Ureter (tissue), 1 donor: ENCODE measurements at places on chromosomes 7 and 10. TPM values are rescaled to one million over a fixed set of nuclear protein-coding genes. Genes with fewer than 3 reads are reported as not detected.

DNA sequence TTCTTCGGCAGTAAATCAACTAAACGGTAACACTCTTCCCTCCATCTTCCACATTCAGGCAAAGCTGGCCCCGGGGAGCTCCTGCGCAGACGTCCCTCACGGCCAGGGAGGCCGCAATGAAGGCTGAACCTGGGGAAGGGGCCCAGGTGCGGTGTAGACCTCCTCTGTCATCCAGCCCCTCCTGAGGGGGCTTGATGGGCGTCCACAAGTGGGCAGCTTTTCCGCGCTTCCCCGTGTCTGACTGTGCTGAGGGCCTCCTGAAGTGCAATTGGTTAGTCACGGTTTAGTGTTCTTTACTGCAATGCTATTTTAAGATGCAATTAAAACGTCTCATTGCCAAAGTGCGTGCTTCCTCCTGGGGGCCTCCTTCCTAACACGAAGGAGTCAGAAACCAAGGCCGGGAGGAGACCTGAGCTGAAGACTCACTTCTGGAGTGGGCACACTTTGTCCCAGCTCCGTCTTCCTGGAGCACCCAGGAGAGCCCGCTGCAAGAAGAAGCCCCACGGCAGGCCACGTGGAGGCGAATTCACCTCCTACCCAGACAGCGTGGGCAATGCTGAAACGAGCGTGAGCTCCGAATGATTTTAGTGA, 173.3 kb downstream of the ELFN1 start:
- DNase-seq, result no peak

UTF1 gene
- total RNA-seq, result not detected

DNA sequence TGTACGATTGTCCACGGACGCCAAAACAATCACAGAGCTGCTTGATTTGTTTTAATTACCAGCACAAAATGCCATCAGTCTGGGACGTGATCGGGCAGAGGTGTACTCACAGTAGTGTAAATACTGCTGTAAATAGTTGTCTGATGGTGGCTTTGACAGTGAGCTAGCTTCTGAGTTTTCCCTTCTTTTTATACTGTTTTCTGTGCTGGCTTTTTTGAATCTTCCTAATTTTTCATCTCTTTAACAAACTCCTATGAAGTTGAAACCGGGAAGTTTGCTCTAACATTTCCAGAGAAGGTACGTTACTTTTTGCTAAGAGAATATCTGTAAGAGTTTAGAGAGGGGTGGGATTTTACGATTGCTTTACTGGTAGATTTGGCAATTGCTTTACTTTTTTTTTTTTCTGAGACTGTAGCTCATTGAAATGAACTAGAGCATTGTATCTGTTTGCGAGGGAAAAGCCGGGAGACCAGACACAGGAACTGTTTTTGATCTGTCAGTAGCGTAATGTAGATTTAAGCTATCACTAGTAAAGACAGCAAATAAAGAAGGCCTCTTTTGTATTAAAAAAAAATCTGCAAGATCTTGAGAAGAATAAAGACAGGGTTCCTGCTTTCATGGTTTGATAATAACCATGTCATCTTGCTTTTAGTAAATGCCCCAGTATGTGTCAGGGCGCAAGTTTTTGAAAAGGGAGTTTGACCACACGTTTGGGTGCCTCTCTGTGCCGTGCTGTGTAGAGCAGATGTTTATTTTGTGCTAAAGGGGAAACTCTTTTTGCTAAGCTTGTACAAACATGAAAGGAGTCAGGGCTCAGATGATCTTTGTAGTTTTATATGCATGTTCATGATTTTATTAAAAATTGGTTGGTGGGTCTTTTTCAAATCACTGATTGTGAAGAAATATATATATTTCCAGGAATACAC, 712 bp downstream of the FOXP2 start:
- no peak for DNase-seq

MYOF gene
- total RNA-seq, result 339 TPM

CYP2C8 gene
- 1.6 TPM for total RNA-seq

DNA sequence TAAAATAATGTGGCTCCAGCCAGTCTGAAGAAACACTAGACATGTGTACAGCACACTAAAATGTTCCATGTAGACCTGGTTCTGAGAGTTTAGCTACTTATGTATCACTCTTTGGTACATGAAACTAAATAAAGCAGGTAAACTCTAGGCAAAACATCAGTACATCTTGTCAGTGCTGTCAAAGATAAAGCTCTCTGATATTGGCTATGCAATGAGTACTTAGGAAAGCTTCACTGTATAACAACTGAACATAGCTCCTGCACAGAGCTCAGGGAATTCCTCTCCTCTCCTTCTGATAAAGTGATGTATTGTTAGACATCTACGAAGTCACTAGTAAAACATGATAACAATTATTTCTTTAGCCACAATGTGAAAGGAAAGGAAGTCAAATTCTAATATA, 3.5 kb downstream of the LRRN3 start:
- no peak for DNase-seq

GRCh38 chr10:7255517-7255916, 155.3 kb downstream of the SFMBT2 start:
- no peak for DNase-seq

GRCh38 chr7:107025449-107026103, 18.9 kb upstream of the PRKAR2B start:
- no peak for DNase-seq

STARD3NL gene
- 31.1 TPM for total RNA-seq

VWDE gene
- 2.6 TPM for total RNA-seq

C7orf57 gene
- total RNA-seq, result 0.42 TPM

GRCh38 chr7:111486472-111487142, 75.7 kb downstream of the IMMP2L start:
- DNase-seq, result no peak

ATG9B gene
- total RNA-seq, result 0.55 TPM

GRM3 gene
- not detected for total RNA-seq

DNA sequence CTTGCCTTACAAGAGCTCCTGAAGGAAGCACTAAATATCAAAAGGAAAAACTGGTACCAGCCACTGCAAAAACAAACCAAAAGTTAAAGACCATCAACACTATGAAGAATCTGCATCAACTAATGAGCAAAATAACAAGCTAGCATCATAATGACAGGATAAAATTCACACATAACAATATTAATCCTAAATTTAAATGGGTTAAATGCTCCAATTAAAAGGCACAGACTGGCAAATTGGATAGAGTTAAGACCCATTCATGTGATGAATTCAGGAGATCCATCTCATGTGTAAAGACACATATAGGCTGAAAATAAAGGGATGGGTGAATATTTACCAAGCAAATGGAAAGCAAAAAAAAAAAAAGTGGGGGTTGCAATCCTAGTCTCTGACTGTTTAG, 29.6 kb downstream of the COG5 start:
- DNase-seq, result no peak

DNA sequence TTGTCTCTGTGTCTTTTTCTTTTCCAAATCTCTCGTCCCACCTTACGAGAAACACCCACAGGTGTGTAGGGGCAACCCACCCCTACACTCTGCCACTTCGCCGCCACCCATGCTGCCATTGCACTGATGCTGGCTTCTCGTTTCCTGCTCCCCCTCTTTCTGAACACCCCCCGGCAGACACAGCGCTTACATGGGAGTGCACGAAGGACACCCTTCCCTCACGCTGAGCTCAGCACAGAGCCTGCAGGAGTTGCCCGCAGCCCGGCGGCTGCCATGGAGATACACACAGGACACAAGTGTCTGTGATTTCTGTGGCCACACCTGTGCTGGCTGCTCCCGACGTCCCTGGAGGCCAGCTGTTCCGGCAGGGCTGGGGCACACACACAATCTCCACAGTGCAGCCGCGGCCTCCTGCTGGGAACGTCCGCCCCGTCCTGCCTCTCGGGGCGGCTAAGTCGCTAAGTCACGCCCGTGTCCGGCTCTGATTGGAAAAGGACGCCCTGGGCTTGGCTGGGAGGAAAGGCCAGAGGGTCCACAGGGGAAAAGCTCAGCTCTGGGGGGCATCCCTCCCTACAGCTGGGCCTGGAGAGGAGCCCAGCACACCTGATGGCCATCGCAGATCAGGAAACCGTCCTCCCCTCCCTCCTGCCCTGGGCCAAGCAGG, 349.8 kb downstream of the PTPRN2 start:
- DNase-seq, result no peak

CTAGE4 gene
- 4.0 TPM for total RNA-seq
